NCI-H524 (cell line): ENCODE measurements at places on chromosomes 11 and 22.

- DNase-seq, result peak; percentile 77
Measured at GRCh38 chr11:69243496-69244200, 50.3 kb upstream of the MYEOV start.

DNA sequence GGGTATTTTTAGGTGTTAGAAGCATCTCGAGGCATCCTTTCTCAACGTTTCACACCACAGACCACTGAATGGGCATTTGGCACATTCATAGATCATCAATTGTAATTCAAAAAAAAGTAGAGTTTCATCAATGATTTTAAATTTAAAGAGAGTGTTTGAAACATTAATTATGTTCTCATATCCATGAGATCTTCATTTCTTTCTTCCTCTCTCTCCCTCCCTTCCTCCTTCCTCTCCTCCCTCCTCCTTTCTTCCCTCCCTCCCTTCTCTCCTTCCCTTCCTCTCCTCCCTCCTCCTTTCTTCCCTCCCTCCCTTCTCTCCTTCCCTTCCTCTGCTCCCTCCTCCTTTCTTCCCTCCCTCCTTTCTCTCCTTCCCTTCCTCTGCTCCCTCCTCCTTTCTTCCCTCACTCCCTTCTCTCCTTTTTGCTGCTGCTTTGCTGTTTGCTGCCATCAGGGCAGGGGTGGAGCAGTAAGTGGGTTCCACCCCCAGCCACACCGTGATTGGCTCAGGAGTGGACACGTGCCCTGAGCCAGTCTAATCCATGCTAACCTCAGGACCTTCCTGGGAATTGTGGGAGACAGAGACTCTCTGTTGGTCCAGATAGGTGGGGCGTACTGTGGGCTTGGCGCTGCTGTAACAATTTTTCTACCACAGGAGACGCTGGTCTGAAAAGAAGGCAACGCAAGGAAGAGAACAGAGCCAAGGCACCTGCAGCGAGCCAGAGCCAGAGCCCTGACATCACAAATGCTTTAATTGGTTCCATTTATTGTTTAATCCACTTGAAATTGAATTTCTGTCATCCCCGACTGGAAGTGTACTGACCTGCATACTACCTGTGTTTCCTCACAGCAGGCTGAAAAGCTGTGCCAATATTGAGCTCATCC, 33.7 kb upstream of the APOBEC3A start:
- DNase-seq, result peak; percentile 93

DNA sequence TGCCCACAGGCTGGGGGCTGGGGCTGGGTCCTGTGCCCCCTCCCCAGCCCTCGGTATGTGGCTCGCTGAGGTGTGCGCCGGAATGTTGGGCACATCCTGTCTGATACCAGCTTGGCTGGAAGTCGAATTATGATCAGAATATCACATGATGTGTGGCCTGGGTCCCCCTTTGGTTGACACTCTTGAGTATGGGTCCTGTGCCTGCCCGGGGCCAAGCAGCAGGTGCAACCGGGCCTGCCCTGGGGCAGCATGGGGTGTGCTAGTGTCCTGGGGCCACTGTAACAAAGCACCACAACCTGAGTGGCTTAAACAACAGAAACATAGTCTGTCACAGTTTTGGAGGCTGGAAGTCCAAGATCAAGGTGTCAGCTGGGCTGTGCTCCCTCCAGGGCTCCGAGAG, 52.7 kb downstream of the PARVB start:
- DNase-seq, result no peak

GRCh38 chr11:75325713-75326438, 25.6 kb downstream of the ARRB1 start:
- peak; percentile 20 for DNase-seq

- no peak for DNase-seq
Measured at GRCh38 chr11:126461096-126461440, 105.6 kb downstream of the ST3GAL4 start.

- DNase-seq, result peak; percentile 22
Measured at GRCh38 chr11:33773404-33773986, 825 bp downstream of the FBXO3 start.

- peak; percentile 62 for DNase-seq
Measured at GRCh38 chr11:567629-568292, 7.0 kb downstream of the RASSF7 start.

GRCh38 chr22:49951986-49952896, 8.3 kb upstream of the PIM3 start:
- no peak for DNase-seq

DNA sequence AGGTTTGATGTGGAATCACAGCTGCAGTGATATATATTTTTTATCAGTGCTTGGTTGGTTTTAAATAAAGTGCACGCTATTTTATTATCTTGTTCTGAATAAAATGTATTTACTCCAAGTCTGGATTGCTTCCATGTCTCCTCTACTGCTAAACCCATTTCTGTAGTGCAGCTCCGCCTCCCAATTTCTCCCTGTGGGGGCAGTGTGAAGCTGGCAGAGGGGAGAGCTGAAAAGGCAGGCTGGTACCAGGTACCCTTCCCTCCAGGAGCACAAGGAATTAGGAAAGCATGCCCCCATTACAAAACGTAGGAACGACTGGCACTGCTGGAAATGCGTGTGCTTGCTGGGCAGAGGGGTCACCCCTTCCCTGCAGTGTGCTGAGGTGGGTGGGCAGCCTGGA, 934 bp upstream of the TMEM132A start:
- DNase-seq, result peak; percentile 33

DNA sequence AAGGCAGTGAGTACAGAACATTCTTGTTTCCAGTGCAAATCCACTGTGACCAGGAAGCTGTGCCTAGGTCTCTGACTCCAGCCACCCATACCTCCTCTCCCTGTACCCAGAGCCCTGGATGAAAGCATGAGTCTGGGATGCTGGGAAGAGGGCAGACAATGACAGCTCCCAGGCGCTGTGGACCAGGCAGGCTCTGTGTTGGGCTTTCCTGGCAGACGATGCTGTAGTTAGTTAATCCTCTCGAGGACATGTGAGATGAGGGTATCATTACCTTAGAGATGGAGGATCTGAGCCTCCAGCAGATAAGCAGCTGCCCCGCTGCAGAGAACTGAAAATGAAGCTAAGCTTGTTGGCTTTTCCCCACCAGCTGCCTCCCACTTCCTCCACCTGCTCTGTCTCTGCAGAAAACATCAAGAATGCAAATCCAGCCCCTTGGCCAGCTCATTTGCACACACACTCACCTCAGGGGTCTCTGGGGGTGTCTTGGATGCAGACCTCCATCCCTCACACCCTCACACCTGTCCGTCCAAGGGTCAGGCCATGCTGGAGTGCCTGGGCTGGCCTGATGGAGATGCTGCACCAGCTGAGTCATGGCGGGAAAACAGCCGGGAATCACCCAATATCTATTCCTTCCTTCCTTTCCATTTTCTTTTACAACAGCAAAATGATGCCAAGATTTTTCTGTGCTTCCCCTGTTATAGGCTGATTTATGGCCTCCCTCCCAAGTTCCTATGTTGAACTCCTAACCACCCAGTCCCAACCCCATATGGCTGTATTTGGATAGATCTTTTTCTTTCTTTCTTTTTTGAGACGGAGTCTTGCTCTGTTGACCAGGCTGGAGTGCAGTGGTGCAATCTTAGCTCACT, 94.9 kb upstream of the SEPTIN5 start:
- peak; percentile 97 for DNase-seq

DNA sequence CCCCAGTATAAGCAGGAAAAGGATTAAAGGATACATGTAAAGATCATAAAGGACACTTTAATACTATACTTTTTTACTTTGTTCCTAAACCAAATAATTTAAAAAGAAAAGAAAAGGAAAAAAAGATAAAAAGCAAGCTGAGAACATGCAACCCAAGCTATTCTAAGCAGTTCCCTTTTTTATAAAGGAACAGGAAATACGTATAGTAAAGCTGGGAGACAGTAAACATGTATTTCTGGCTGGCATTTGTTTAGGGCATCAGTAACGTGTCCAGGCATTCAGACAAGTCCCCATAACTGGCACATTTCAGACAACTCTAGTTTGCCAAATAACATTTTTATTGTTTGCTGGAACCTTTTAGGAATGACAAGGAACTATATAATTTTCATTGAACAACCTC, 24.9 kb downstream of the BCO2 start:
- no peak for DNase-seq

- DNase-seq, result no peak
Measured at GRCh38 chr11:110527146-110527545, 97.4 kb downstream of the FDX1 start.

DNA sequence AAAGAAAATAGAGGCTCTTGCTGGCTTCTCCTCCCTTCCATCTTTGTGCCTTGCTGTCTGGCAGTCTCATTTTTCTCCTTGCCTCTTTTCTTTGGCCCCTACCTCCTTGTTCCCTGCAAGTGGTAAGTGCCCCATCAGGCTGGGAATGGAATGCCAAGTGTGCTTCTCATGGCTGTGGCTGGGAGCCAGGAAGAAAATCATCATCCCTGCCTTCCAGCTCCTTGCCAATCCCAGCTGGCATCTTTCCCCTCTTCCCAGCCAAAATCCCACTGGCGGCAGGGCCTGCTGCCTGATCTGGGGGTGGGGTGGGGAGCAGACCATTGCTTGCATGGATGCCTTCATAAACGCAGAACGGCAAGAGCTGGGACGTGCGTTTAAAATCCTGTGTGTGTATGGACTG, 27.0 kb upstream of the SLC25A18 start:
- DNase-seq, result no peak

- DNase-seq, result no peak
Measured at GRCh38 chr22:39289975-39290720, 29.3 kb downstream of the RPL3 start.

DNA sequence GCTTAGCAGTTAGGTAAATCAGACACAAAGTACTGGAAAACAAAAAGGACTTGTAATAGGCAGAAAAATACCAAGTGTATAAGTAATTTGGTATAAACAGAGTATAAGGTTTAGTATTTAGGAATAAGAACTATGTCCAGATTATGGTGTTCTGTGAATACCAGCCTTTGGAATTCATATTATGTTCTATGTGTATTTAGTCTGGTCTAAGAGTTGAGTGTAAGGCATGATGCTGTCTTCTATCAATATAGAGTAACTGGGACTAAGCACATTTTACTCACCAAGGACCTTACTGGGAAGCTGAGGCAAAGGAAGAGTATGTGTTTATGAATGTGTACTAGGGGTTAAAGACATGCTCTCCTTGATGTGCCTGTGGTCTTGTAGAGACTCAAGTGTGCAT, 9.5 kb downstream of the SDHD start:
- no peak for DNase-seq

- DNase-seq, result no peak
Measured at GRCh38 chr22:48477031-48477721, 1350.5 kb downstream of the BRD1 start.

GRCh38 chr11:76830639-76831327, 29.9 kb upstream of the ACER3 start:
- peak; percentile 97 for DNase-seq

DNA sequence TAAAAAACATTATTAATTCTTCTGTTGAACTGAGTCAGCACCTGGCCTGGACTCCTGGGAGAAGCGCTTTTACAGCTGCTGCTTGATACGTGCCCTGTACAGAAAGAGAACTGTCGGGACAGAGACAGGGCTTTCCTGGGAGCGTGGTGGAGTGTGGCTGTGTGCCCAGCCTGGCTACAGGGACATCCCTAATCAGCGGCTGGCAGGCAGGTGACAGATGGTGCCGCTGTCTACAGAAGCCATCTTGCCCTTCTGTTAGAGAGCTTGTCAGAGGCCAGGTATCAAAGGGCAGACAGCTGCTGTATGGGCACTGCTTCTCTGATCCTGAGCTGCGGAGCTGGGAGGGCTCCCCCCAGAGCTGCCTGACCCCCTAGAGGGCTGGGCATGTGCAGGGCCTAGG, 361.8 kb downstream of the TENM4 start:
- DNase-seq, result peak; percentile 97

DNA sequence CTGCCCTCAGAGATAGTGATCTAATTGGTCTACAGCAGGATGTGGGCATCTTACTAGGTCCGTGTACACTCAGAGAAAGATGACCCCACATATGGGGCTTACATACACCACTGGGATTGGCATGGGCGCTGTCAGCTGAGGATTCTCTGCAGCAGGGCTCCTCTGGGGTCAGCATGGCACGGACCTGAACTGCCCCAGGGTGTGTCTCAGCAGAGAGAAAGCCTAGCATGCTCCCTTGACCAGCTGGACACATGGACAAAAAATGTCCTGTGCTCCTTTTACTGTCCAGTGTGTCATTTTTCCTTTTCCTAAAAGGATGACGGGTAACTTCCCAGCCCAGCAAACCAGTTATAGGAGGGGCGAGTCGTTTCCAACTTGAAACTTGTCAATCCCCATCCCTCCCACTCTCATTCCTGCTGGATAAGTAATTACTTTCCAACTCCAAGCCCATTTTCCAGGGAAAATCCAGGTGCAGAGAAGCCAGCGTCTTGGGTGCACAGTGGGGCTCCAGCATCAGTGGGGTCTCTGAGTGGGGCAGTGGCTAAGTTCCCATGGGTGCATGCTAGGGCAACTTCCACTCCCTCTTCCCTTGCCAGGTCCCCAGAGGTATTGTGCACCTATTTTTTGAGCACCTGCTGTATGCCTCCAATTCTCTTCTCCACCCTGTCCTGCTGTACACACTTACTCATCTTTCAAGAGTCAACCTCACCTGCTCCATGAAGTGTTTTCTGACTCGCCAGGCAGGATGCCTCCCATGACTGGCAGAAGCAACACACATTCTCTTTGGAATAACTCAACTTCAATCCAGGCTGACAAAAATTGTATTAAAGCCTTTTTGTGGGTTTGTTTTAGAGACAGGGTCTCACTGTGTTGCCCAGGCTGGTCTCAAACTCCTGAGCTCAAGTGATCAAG, 5.0 kb downstream of the VSTM5 start:
- DNase-seq, result no peak

DNA sequence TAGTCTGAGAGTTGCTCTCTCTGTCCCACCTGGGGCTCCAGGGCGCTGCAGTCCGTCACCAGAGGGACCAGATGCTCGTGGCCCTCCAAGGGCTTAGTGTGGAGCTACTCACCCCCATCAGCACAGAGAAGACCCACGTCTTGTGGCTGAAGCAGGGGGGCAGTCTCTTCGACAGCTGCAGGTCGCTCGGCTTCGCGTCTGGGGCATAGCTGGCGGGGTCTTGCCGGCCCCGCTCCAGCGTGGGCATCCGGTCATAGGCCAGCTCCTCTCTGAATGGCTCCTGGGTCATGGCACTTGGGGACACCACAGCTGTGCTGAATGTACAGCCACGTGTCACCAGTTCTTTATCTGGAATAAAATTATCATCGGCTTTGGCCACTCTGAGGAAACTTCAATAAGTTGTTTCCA, 608 bp downstream of the MLC1 start:
- peak; percentile 60 for DNase-seq

DNA sequence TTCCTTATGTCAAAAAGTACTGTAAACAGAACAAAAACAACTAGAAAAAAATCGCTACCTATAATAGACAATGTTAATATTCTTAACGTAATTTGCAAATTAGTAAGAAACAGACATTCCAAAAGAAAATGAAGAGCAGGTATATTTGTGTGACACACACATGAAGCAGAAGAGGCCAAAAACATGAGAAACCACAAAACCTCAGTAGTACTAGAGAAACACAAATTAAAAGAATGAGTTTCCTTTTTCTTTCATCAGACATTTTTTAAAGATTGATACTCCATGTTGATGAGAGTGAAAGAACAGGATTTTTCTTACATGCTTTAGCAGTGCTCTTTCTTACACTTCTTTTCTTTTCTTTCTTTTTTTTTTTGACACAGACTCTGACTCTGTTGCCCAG, 34.2 kb upstream of the PCF11 start:
- no peak for DNase-seq

- no peak for DNase-seq
Measured at GRCh38 chr22:43526946-43527345, 115.1 kb downstream of the MPPED1 start.
